ENCODE measurements at places on chromosomes 4 and X.

- no peak for DNase-seq
Measured at GRCh38 chr4:70538869-70539268, 20.5 kb downstream of the AMTN start.

GRCh38 chr4:151567056-151567455 is 158.1 kb downstream of the FHIP1A start:
- no peak for DNase-seq

GRCh38 chrX:132677233-132677716 is 188.4 kb upstream of the MBNL3 start:
- DNase-seq, result no peak

GRCh38 chr4:2934077-2934812 is 29.0 kb downstream of the NOP14 start:
- DNase-seq, result no peak

- DNase-seq, result no peak
Measured at GRCh38 chr4:188091-188490, 63.8 kb downstream of the ZNF718 start.

DNA sequence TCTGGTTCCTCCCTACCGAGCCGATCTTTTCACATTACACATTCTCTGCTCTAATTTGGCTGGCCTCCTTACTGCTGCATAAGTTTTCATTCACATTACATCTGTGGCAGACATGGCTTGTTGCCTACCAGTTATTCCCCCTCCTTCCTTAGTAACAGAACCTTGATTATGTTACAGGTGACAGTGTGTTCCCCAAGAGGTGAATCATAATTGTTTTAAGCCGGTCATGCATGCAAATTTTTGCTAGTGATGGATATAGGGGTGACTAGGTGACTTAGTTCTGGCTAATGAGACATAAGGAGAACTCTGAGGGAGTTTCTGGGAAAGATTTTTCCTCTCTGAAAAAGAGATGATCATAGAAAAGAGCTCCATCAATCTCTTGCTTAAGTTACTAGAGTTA is 8.4 kb upstream of the LAMP2 start:
- no peak for DNase-seq

DNA sequence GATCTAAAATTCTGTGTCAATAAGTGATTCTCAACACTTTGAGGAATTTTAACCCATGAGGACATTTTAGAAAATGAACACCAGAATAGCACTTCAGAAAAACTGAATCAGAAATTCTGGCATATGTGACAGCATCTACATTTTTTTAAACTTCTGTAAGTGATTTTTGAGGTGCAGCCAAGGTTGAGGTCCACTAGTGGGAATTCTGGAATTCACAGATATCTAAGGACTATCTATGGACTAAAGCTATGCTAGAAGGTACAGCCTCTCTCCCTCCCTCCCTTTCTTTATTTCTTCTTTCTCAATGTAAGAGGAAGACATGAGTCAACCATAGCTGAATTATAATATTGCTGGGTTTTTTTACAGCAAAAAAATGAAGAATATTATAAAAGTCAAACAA is 508.2 kb upstream of the ATOH1 start:
- DNase-seq, result no peak

DNA sequence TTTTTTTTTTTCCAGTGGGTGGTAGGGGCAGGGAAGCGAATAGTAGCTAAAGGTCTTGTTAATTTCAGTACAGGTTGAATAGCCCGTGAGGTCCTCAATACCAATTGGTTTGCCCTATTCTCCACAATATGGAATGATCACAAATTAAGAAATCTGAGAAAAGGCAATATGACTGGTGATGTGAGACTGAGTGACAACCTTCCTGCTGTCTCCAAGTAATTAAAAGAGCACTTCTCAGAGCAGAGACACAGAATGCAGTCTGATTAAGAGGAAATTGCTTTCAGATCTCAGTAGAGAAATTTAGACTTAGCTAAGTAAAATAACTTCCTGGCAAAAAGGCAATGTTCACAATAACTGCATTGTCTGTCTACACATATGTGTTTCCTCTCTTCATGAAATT is 23.0 kb downstream of the GPR174 start:
- no peak for DNase-seq

DNA sequence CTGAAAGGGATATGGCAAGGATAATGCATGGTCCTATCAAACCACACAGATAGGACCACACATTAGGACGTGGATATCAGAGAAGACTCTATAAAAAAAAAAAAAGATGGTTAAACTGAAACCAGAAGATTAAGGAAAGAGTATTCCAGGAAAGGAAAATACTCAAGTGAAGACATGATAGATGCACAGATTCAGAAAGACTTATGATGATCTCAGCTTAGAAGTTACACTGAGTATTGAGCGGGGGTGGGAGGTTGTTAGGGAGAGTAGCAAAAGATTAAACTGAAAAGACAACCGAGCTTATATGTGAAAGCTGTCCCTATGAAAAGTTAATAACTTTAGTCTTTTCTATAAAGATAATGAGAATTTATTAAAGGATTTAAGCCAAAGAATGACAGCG is 211.0 kb upstream of the EMCN start:
- DNase-seq, result no peak

DNA sequence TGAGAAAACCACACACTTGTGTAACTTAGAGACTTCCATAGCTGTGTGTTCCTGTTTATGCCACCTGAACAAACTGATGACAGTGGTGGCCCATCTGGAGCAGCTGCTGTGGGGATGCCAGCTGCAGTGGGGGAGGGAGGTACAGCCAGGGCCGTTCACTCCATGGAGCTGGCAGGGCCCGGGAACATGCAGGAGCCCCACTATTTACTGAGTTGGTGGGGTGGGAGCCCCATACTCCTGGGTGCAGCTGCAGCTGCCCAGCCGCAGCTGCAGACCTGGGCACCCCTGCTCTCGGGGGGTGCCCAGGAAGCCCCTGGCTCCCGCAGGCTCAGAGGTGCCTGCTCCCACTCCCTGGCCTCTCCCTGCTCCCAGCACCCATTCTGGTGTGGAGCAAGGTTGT is 398.6 kb upstream of the RASGEF1B start:
- DNase-seq, result no peak

- no peak for DNase-seq
Measured at GRCh38 chrX:118220509-118220908, 103.9 kb upstream of the KLHL13 start.

DNA sequence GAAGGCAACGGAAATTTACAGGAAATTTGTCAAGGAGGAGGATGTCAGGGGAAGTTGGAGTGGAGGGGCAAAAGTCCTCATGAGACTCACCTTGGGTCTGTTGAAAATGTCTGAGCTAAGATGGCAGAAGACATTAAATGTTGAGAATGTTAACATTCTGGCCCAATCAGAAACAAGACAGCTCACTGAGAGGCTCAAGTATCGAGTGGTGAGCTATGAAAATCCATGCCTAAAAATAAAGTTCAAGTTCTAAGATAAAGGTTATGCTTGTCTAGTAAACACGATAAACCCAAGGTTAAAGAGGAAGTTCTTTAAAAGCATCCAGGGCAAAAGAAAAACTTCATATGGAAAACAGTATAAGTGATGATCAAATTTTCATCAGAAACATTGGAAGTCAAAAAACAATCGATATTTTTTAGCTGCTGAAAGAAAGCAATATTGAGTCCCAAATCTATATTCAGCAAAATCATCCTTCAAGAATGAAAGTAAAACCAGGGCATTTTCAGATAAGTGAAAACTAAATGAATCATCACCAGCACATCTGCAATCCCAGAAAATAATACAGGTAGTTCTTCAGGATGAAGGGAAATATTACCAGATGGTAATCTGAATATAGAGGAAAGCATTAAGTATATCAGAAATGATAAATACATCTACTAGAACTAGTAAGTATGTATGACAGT is 462.4 kb downstream of the TLL1 start:
- no peak for DNase-seq
